NCI-H2171 (cell line): ENCODE measurements at places on chromosomes 4 and X.

GRCh38 chrX:55007656-55008055 is 7.5 kb downstream of the APEX2 start:
- DNase-seq = no peak

DNA sequence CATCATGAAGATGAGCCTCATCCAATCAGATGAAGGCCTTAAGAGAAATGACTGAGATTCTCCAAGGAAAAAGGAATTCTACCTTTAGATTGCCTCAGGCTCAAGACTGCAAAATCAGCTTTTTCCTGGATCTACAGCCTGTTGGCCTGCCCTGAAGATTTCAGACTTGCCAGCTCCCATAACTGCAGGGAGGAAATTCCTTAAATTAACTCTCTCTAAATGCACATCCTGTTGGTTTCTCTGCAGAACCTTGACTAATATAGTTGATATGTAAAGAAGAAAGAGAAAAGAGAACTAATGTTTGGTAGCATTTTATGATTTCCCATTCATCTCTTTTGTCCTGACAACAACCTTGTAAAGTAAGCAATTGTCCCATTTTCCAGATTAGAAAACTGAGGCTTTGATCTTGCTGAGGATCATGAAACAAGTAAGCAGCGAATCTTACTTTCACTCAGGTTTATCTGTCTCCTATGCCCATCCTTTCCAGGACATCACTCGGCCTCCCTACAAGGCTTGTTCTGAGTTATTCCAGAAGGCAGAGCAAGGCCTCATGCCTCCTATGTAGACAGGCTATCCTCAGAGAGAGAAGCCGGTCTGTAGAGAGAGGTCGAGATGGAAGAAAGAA is 115.0 kb upstream of the LDB2 start:
- no peak for DNase-seq

GRCh38 chrX:16638533-16638932 is 11.4 kb upstream of the S100G start:
- DNase-seq = no peak

- no peak for DNase-seq
These were observed 66.4 kb downstream of the ARAP2 start for GRCh38 chr4:36177946-36178345.

- DNase-seq = no peak
These were observed 40.5 kb downstream of the SPANXN3 start for GRCh38 chrX:143476751-143477150.

GRCh38 chr4:62133101-62133897 is 933.2 kb downstream of the ADGRL3 start:
- no peak for DNase-seq

DNA sequence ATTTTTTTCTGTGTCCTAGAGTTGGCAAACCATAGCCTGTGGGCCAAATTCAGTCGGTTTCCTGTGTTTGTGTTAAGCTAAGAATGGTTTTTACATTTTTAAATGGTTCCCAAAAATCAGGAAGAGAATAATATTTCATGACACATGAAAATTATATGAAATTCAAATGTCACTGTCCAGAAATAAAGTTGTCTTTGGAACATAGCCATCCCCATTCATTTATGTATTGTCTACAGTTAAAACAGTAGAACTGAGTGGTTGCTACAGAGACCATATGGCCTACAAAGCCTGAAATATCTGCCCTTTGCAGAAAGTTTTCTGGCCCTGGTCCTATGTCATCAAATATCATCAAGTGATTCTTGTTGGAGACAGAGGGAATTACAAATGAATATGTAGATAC is 15.5 kb downstream of the FRMPD4 start:
- DNase-seq = no peak

GRCh38 chr4:156771171-156771837 is 200.3 kb downstream of the PDGFC start:
- DNase-seq = peak; percentile 78

DNA sequence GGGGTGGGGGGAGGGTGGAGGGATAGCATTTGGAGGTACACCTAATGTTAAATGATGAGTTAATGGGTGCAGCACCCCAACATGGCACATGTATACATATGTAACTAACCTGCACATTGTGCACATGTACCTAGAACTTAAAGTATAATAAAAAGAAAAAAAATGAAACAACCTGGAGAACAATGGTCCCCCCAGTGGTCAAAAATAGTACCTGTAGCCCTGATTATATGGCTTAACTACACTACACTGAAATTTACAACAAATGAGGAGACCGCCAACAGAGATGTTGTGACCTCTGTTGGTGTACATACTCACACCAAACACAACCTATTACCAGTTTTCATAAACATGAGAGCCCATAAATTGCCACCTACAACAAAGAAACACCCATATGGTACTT is 7.3 kb upstream of the MAGEE1 start:
- DNase-seq = no peak

DNA sequence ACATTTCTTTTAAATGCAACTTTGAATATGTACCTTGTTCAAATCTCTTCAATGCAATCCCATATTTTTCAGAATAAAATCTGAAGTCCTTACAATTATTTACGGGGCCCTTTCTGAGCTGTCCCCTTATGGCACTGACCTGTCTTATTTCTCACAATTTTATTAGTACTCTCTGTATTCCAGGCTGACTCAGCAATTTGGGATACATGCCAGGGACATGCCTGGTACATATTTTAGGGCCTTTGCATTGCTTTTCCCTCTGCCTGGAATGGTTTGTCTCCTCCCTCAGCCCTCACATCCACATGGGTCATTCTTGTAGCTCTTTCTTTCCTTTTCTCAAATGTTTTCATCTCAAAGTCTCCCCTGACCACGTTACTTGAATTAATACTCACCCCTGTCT is 172.2 kb upstream of the TECRL start:
- no peak for DNase-seq

- peak; percentile 45 for DNase-seq
These were observed 181.1 kb downstream of the LARP7 start for GRCh38 chr4:112817933-112818593.

- DNase-seq = no peak
These were observed 944.4 kb upstream of the GRID2 start for GRCh38 chr4:91359041-91360031.

DNA sequence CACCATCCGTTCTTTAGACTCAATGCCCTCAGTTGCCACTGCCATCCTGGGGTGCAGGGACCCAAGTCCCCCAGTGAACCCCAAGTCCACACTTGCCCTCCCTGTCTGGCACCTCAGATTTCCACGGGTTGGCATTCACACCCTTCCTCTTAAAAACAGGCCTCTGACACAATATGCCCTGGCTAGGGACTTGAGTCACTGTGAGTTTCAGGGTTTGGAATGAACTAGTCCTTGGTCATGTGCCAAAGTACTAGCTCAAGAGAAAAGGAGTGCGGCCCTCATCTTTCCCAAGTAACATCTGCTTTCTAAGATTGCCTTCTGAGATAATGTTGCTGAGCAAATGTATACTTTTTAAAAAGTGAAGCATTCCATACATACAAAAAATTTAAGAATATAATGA is 134.0 kb downstream of the MID1 start:
- no peak for DNase-seq

DNA sequence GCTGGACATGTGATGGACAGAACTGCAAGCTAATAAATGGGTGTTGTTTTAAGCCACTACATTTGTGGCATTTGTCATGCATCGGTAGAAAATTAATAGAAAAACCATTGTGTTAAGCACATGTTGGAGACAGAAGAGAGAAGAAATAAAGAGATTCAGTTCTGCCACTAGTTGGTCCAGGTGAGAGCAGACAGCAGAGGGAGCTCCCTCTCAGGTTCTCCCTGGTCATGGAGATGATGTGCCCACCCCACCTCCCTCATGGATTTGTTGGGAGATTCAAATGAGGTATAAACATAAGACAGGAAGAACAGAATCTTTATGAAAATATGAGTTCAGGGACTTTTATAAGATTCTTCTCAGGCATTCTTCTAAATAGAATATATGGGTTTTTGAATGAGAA is 36.8 kb upstream of the OCIAD2 start:
- DNase-seq = no peak

- DNase-seq = no peak
These were observed 289.7 kb downstream of the DKK2 start for GRCh38 chr4:106746451-106746850.

DNA sequence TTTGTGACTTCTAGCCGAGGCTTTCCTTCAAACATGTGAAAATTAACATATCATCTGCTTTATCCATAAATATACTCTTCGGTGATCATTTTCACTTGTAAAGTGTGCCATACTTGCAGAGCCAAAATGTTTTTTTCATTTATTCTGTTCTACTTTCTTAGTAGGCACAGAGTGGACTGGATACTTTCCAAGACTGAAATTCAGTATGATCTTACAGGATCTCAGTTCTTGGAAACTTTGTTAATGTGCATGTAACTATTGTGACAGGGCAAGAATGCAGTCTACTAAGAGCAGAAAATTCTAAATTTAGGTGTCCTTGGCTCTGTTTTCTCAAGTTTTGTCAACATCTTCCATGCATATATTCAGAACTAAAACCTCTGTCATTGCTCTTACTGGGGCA is 284.9 kb downstream of the TEX13A start:
- DNase-seq = no peak

DNA sequence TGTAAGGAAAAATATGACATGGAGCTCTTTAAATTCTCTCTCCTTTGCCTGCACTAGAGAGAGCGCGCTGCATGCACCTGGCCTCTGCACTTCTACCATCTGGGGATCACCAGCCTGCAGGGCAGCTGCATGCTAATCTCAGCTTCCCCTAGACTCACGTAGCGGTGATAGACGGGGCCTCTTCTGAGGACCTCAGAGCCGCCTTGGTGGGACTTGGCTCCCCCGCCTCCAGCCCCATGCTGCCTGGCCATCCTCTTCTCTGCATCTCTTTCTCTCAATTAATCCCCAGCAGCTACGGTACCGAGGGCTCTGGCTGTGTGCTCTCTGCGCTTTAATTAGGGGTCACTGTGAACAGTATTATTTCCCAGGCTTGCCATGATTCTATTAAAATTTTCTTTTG is 52.8 kb upstream of the PSAPL1 start:
- no peak for DNase-seq

- DNase-seq = no peak
These were observed 220.5 kb upstream of the RPS6KA3 start for GRCh38 chrX:20487227-20487626.

GRCh38 chrX:31580227-31580626 is 508.4 kb upstream of the FTHL17 start:
- no peak for DNase-seq

DNA sequence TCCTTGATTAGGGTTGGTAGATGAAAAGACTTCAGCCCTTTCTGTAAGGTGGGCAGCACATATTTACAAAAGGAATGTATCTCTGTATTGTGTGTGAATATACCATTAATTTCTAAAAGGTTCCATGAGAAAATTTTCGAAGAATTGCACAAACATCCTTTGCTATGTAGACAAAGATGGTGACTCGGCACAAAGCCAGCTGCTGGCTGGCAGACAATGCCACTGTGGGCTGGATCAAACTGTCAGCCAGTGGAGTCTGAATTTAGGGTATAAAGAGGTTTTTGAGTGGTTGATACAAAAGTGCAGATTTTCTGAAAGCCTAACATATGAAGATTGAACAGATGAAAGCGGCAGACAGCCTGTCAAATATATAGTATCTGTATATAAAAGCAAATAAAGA is 5.6 kb upstream of the TXK start:
- DNase-seq = no peak

DNA sequence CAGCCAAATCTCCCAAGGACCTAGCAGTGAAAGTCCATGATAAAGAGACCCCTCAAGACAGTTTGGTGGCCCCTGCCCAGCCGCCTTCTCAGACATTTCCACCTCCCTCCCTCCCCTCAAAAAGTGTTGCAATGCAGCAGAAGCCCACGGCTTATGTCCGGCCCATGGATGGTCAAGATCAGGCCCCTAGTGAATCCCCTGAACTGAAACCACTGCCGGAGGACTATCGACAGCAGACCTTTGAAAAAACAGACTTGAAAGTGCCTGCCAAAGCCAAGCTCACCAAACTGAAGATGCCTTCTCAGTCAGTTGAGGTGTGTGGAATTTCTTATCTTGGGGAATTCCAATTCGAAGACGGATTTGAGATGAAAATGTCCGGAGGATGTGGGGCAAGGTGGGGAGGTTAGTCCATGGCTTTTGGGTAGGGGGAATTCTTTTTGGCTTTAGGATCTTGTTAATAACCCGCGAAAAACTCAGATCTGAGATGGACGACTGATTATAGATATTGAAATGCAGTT is 112.5 kb downstream of the AFF1 start:
- no peak for DNase-seq

DNA sequence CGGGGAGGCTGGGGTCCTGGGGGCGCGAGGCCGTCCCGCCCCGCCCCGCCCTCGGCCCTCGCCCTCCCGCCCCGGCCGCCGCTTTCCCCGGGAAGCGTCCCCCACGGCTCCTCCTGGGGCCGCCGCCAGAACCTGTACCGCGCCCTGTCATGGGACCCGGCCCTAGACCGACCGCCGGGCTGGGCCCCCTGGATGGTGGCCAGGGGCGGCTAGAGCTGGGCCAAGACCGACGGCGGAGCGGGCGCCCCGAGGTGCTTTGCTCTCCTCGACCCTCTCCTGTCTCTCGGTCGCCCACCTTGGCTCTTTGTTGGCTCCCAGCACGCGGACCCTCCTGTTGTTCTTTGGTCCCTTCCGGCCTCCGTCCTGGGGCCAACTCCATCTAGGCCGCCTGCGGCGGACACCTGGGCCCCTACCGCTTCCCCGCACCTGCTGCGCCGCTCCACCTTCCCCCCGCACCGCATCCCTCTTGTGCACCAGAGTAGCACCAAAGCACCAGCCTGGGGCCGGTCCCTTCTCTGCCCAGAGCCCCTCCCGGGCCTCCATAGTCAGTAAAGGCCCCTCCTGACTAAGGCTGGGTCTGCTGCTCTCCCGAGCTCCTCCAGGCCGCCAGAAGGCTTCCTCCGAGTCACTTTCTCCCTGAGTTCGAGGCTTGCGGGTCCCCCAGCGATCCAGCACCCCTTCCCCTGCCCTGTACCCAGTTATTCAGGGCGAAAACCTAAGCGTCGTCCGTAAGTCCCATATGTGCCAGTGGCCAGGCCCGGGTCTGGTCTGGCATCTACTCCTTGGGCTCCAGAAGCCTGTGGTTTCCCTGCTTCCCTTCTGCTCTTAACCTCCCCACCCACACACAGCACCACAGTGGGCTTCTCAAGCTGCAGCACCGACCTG is 587 bp downstream of the TACC3 start:
- DNase-seq = no peak

DNA sequence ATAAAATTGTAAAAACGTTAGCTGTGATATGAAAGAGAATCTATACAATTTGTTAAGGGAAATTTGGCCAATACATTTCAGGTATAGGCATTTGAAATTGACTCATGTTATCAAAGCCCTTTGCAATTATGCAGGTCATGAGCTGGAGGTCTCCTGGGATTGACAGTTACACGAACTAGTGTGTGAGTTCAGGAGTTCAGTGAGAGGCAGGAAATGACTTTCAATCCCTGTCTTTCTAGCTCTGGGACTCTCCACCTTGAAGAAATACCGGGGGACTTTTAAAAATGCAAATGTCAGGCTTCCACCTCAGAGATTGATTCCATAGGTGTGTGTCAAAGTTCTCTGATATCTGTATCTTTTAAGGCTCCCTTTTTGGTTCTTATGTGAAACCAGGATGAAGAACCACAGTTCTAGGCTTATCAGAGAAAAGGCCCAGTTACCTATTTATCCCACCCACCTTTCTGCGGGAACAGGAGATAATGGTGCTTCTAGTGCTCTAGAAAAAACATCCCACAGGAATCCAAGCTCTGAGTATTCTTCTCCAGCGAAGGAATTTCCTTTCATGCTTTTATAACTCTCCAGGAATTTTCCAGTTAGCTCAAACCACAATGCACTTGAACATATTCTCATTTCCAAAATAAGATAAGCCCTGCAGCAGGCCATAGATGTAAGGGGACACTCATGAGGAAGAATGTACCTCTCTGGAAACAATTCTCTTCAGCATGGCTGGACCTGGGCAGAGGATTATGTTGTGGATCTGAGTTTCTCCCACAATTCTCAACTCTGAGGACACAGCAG is 501.0 kb downstream of the IDS start:
- no peak for DNase-seq
